Activated T-helper 1 cell treated with Interleukin-2 at 50 U/mL for 16 hours (primary cell): ENCODE measurements at places on chromosomes 1 and 21.
A peak's percentile ranks its signal among the peaks of the same experiment; 100 is the strongest.

DNA sequence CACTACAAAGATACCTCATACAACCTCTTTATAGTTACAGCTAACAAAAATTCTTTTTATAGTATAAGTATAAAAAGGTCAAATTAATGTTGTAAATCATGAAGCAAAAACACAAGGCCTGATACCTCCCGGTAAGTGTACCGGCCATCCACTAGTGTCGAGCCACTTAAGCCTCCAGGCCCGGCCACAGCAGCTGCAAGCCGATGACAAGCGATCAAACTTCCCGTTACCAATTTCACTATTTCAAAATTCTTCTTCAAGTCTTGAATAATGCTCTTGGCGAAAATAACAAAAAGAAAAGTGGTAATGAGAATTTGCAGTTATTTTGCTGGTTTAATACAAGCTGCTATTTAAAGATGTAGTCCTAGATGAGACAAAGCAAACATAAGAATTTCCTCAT lies 67.6 kb downstream of the USP24 start:
- DNase-seq, result no peak

- DNase-seq, result no peak
These were observed 1.3 kb downstream of the ZBTB7B start for GRCh38 chr1:155003766-155004351.

GRCh38 chr1:220917101-220917500 lies 37.9 kb downstream of the HLX start:
- DNase-seq, result no peak

- no peak for DNase-seq
These were observed 3.7 kb downstream of the TCHH start for GRCh38 chr1:152111515-152111968.

- peak; percentile 9 for DNase-seq
These were observed at the start of gene OLFML2B for GRCh38 chr1:162023547-162024501. Gene OLFML2B, minus strand, starts transcription at chr1:162023869. Its CDS starts 439 bp downstream, at chr1:162023430.

DNA sequence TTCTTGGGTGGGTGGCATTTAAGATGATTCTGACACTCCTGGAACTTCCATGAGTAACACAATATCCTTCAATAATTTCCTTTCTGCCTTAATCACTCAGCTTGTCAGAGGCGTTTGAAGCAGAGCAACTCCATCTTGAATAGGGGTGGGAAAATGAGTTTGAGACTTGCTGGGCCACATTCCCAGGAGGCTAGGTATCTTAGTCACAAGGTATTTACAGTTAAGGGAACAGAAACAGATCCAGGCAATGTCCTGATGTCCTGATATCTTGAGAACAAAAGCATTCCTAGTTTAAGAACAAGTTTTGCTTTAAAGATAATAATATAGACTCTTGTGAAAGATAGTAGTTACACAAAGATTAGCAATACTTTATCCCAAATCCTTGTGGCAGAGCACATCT lies 76.6 kb upstream of the KIAA0040 start:
- no peak for DNase-seq

DNA sequence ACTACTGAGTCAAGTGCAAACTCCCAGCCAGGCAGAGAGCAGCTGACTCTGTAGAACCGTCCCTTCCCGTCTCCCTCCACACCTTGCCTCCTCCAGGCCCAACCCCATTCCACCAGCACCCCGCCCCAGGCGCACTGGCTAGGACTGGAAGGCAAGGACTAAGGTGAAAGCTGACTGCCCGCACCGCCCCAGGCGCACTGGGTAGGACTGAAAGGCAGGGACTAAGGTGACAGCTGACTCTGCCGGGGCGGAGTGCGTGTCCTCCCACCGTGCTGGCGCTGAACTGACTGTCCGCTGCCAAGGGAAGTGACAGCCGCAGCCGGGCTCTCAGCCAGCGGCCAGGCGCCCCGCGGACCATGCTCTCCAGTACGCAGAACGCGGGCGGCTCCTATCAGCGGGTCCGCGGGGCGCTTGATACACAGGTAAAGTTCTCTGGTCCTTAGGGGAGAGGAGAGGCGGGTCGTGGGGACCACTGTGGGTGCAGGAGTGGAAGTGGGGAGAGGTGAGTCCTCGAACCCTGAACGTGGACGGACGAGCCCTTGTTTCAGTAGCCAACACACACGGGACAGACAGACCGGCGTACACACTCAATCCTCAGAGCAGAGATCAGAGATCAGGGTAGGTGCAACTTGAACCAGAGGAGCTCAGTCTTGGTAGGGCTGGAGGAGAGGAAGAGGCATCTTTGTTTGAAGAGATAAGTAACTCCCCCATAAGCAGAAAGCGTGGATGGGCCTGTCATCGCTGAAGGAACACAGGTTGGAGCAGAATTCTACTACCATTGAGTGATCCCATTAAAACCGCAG lies 58.0 kb downstream of the RBM11 start:
- no peak for DNase-seq

- DNase-seq, result no peak
These were observed 118.6 kb downstream of the AKT3 start for GRCh38 chr1:243731301-243731891.

DNA sequence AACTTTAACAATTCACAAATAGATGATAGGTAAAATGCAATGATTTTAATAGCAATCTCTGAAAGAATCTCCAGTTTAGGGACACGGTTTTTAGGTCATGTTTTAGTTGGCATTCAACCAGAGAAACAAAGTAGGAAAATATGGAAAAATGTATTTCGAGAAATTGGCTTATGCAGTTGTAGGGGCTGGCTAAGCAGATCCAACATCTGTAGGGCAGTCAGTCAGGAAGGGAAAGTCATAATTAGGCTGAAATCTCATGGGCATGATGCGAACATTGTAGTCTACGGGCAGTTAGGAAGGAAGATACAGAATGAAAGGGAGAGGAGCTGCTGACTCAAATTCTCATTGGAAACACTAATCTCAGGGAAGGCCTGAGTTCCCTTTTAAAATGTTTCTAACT lies 1276.0 kb upstream of the ADGRL4 start:
- no peak for DNase-seq

GRCh38 chr1:73604739-73605138 lies 593.2 kb downstream of the LRRIQ3 start:
- no peak for DNase-seq

GRCh38 chr1:34929497-34929852 lies at the start of gene DLGAP3:
Gene DLGAP3, minus strand, starts transcription at chr1:34929650. Its CDS starts 24,267 bp downstream, at chr1:34905383.
- DNase-seq, result no peak

DNA sequence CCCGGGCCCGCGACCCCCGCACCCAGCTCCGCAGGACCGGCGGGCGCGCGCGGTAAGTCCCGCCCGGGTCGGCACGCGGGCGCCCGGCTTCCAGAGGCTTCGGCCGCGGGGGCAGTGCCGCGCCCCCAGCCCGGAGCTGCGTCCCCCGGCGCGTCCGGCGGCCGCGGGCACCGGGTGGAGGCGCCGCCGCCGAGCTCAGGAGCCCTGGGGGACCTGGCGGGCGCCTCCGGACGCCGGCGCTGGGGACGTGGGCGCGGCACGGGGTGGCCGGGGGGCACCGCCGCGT lies 227 bp downstream of the NBL1 start:
- no peak for DNase-seq

GRCh38 chr1:206662396-206663092 lies 22.2 kb upstream of the MAPKAPK2 start:
- no peak for DNase-seq

- DNase-seq, result no peak
These were observed 335.8 kb downstream of the CAMTA1 start for GRCh38 chr1:7120863-7121621.

- DNase-seq, result no peak
These were observed 240.3 kb downstream of the RYR2 start for GRCh38 chr1:237282208-237282783.

DNA sequence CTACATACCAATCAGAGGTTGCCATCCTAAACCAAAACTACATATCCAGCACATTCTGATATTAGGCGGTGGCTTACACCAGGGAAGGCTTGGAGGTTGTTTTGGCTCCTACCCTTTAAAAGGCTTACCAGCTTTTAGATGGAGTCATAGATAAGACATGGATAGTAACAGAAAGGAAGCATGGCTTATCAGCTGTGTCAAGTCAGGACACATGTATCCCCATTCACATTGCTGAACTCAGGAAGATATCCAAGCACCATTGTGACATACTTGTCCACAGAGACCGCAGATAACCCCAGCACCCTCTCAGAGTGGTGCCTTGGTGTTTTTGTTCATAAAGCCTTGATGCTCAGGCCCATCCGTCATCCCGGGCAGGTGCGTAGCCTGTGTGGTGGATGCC lies 39.7 kb downstream of the ADARB1 start:
- DNase-seq, result no peak

GRCh38 chr1:168280296-168280927 lies at the start of gene TBX19:
Gene TBX19, plus strand, starts transcription at chr1:168280877. Its CDS starts 214 bp downstream, at chr1:168281091.
- DNase-seq, result no peak

DNA sequence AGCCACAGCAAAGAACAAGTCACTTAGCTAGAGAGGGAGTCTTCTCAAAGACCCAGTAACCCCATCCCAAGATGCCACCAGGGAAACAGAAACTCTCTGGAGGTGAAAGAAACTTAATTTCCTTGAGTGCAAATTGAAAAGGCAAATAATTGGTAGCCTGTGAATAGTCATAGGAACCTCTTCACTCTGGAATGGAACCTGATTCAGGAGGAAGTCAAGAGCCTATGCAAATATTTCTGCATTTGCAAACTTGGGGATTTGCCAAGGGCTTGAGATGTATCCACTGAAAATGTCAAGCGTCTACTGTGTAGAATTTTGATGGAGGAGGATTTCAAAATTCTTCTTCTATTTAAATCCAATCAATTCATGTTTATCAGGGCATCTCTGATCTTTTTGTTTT lies 5.7 kb downstream of the HIVEP3 start:
- no peak for DNase-seq

GRCh38 chr1:29519788-29520110 lies 283.4 kb downstream of the PTPRU start:
- no peak for DNase-seq

- DNase-seq, result no peak
These were observed 61.4 kb upstream of the KIRREL1 start for GRCh38 chr1:157932069-157932468.

DNA sequence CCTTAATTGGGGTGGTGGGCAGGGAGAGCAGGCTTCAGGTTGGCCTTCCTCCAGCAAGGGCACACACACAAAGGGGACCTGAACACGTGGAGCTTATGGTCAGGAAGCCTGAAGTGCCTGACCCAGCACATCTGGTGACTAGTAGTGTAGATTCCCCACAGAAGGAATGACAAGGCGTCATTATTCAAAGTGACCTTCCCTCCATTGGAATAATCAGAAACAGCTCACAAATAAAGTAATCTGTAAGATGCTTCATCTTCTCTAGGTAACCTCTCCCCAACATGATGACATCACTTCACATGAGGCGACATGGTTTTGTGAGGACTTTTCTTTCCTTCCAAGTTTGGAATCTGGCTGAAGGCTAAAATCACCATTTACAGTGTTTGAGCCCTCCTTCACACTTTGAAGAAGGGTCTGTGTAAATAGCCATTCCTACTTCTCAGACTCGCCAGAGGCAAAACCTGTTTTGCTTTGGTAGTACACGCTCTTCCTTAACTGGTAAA lies 32.8 kb upstream of the ERG start:
- DNase-seq, result no peak

DNA sequence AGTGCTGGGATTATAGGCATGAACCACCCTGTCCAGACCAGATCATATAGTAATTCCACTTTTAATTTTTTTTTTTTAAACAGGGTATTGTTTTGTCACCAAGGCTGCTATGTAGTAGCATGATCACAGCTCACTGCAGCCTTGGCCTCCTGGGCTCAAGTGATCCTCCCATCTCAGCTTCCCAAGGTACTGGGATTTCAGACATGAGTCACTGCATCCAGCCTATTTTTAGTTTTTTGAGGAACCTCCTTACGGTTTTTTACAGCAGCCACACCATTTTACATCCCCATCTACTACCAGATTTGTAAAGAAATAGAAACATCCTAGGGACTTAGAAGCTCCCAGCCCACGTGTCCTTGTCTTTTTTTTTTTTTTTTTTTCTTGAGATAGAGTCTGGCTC lies 24.0 kb downstream of the L1TD1 start:
- DNase-seq, result no peak

DNA sequence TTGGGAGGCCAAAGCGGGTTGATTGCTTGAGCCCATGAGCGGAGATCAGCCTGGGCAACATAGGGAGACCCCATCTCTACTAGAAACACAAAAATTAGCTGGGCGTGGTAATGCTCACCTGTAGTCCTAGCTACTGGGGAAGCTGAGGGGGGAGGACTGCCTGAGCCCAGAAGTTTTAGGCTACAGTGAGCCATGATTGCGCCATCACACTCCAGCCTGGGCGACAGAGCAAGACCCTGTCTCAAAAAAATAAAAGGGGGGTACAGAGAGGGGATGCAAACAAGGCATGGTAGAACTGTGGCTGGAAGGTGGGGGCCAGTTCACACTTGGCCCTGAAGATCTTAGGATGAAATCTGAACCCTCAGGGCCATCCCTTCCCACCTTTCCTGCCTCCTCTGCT lies 1.2 kb upstream of the C1orf210 start:
- no peak for DNase-seq

GRCh38 chr1:1157914-1158710 lies 15.6 kb upstream of the TTLL10 start:
- peak; percentile 20 for DNase-seq

- no peak for DNase-seq
These were observed 185.2 kb downstream of the FAF1 start for GRCh38 chr1:50774759-50775351.

DNA sequence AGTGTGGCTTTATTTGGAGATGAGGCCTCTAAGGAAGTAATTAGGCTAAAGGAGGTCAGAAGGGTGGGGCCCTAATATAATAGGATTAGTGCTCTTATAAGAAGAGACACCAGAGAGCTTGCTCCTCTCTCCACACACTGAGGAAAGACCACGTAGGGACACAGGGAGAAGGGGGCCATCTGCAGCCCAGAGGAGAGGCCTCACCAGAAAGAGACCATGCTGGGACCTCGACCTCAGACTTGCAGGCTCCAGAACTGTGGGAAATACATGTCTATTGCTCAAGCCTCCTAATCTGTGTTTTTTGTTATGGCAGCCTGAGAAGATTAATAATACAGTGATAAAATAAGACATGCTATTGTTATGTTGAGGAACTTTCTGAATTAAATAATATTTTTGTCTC lies 8.3 kb downstream of the RCAN1 start:
- DNase-seq, result no peak

GRCh38 chr1:93446837-93447451 lies 974 bp upstream of the FNBP1L start:
- DNase-seq, result no peak

- no peak for DNase-seq
These were observed 16.9 kb downstream of the MTARC1 start for GRCh38 chr1:220803401-220804201.
